ENCODE measurements at places on chromosomes 7 and 10.

DNA sequence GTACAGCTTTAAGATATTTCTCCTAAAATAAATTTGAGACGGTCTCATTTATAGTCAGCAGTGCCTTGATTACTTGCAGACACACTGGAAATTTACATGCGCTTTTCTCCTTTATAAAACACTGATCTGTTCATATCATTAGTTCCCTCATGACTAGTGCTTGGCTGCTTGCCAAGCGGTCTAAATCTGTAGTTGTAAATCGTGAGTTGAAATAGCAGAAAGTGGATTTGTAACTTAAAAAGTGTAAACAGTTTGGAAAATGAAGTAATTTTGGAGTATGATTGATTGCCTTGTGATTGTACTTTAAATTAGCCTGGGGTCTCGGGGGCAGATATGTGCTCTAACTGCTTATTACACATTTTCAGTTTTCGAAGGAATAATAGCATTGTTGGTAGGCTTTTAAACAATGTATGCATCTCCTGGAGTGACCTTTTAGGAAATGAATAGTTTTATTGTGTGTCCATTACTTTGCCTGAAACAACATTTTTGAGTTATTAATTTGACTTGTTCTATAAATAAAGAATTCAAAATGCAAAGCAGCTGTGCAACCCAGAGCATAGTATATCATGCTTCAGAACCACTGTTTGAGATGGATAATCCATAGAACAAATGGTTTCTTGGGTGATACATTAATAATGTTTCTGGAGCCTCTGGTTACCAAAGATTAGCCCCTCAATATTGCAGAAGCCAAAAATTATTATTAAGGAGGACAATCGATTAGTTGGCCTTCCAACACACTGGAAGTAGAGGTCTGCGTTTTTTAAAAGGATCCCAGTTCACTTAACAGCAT lies 73.3 kb downstream of the ARID5B start:
- DNase-seq, result no peak

- no peak for DNase-seq
Measured at GRCh38 chr7:29843093-29843492, 36.8 kb downstream of the WIPF3 start.

DNA sequence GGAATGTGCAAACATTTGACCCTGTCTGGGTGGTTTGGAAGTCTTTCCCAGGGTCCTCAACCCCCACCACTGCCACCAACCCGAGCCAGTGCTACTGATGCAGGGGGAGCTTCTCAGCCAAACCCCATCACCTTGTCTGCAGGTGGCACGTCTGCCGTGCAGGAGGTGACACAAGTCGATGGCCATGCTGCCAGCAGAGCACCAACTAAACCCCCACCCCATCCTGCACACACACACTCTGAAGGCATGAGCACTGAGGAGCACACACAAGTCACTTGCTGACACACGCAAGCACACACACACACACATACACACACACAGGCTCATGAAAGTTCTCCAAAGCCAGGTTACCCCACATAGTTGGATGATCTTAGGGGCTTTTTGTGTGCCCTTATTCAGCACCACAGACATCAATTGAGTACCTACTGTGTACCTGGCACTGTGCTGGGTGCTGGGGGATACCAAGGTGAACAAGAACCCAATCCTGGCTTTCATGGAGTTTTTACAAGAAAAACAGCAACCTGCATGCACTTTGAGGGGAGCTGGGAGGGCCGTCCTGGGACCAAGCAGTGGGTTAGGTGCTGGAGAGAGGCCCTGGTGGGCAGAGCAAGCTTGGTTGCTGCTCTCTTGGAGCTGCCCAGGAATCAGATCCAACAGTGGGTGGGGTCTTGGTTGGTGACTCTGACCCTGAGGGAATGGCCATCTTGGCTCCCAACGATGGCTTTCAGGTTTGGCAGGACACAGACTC lies 118.8 kb downstream of the RGS10 start:
- no peak for DNase-seq

GRCh38 chr7:123198668-123199652 lies 809 bp downstream of the SLC13A1 start:
- no peak for DNase-seq

- DNase-seq, result no peak
Measured at GRCh38 chr10:62541811-62542210, 167.6 kb downstream of the ZNF365 start.

GRCh38 chr10:95276367-95277200 lies 14.2 kb downstream of the PDLIM1 start:
- DNase-seq, result no peak

DNA sequence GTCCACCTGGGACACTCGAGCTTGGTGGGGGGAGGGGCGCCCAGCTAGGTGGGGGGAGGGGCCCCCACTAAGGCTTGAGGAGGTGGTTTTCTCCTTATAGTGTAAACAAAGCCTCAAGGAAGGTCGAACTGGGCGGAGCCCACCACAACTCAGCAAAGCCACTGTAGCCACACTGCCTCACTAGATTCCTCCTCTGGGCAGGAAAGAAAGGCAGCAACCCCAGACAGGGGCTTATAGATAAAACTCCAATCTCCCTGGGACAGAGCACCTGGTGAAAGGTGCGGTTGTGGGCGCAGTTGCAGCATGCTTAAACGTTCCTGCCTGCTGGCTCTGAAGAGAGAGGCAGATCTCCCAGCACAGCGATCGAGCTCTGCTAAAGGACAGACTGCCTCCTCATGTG lies 133.1 kb downstream of the SNX13 start:
- DNase-seq, result no peak

DNA sequence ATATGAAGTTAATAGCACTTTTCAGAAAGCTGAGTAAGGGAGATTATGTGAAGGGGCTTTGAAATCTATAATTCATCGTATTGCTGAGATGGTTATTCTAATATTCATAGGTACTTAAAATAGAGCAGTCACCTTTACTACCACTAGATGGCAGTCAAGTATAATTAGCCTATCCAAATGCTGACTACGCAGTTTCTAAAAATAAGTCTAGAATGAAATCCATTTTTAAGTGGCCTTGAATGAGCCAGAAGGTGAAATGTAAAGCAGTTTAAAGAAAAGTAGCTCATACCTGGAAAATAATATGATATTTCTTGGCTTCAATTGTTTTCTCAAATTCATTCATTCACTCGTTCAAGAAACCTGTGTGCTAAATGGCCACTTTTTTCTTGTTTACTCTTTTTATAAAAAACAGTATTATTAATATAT lies 1277.1 kb downstream of the GATA3 start:
- DNase-seq, result no peak
